ENCODE measurements at places on chromosomes 13 and 19. TPM values are rescaled to one million over a fixed set of nuclear protein-coding genes. Genes with fewer than 3 reads are reported as not detected.

GRCh38 chr13:37863708-37864107, 5.9 kb downstream of the TRPC4 start:
- no peak for DNase-seq

- no peak for DNase-seq
Measured at GRCh38 chr13:107209824-107210722, 642.1 kb upstream of the ARGLU1 start.

DNA sequence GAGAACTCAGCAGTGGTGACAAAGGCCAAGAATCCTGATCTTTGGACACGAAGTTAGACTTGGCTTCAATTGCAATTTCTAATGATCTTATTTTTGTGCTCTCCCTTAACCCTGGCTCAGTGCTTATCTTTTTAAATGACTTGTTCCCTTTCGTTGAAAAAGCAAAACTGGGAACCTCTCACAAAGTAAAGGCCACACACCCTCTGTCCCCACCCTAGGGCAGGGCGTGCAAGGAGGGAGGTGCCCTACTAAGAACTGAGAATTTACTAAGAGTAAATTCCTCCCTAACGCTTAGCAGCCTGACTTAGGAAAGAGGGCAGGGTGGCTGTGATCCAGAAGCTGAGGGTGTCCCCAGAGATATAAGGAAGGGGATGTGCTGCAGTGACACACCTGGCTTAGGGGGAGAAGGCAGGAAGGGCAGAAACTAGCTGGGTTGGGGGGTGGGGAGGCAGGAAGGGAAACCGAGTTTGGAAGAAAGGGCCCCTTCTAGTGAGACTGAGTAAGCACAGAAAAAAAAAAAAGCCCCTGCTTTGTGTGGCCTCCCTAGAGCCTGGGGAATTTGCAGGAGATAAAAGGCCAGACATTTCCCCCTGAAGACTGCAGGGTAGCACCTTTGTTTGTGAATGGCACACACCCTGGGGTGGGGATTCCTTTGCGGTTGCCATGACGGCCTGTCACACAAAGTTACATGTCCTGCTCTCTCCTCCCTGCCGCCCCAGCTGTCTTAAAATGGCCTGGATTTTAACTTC, 435.1 kb downstream of the EFNB2 start:
- no peak for DNase-seq

- no peak for DNase-seq
Measured at GRCh38 chr19:33403973-33404304, 30.4 kb downstream of the CEBPG start.

DNA sequence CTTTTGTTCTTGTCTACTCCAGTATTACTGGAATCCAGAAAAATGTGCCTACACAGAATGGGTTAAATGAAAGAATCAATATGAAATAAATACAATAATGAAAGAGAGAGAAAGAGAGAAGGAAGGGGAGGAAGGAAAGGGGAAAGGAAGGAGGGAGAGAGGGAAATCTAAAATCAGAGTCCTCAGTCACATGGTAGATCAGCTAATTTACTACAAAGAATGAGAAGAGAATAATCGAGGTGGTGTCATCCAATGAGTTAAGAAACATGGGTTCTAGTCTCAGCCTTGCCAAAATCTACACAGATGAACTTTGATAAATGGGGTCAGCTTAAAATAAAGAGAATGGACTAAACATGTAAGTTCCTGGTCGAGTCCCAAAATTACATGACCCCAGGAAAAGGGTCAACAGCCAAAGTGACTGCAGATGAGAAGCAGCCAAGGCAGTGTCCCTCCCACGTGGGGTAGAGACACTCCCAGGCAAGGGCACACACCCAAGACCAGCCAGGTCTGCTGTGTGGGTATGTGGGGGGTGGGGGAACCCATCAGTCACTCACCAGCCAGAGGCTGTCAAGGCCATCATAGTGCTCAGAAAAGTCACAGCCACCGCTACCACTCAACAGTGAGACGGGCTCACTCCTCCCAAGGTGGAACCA, 103.6 kb downstream of the STK24 start:
- DNase-seq = no peak

DNA sequence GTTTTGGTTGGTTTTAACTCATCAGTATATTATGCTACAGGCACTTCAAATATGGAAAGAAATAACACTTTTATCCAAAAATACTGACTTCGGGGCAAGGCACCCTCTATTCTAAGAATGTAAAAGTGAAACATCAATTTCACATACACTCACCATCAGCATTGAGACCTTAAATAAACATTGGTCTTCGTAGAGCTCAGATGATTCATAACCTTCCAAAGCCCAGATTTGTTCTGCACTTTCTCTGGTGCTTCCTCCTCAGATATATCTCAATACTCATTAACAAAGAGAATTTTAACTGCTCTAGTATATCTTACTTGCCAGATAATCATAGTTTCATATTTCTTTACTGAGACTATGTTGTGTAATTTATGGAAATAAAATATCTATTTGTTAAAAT, 794.3 kb downstream of the LIG4 start:
- no peak for DNase-seq

DNA sequence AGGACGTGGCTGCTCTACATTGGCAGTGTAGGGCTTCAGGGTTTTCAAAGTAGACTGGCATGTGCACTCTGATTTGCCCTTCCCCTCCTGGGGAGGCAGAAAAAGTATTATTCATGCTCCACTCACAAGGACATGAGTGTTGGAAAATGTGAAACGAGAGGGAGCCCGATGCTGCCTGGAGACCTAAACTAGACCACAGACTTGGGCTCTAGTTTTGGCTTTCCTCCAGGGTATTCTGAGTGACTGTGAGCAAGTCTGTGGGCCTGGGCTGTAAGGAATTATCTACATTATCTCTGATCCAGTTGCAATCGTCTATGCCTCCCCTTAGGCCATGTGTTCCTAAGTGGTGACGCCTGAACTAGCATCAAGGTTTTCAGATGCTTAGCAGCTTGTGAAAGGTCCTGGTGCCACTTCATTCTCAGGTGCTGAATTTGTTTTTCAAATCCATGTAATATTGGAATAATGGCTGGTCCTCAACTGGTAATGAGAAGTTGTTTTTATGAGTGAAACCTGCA, 55.0 kb downstream of the MRPL57 start:
- no peak for DNase-seq

GRCh38 chr13:110320645-110321044, 13.6 kb downstream of the COL4A2 start:
- no peak for DNase-seq

DNA sequence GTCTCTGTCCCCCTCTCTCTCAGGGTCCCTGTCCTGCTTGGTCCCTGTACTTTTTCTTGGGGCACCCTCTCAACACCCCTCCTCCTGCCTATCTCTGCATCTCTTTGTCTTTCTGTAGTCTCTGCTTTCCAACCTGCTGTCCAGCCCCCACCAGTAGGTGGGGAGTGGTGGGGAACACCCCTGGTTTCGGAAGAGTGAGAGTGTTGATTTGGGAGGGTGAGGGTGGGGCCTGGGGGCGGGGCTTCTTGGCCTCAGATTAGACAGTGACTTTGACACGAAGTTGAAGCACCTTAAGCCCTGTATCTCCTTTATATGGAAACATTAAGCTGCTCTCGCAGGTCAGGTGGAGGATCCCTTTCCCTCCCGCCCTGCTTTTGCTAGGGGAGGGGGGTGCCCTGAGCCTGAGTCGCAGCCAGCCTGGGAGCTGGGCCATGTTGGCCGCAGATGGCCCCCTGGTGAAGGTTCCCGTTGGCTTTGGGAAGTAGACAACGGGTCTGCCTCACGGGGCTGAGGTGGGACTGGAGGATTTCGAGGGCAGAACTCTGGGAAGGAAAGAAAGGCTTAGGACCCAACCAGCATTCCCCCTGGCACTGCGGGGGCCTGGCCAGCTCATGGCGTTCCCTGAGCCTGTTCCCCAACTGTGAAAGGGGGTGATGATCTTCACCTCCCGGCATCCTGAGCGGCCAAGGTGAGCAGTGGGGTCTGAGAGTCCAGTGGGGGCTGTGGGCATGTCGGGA, at the start of gene KCNJ14:
Gene KCNJ14, plus strand, starts transcription at position 404 of the 737 bp plus-strand sequence. CDS start 6,151 bp downstream, outside the sequence.
- no peak for DNase-seq

DNA sequence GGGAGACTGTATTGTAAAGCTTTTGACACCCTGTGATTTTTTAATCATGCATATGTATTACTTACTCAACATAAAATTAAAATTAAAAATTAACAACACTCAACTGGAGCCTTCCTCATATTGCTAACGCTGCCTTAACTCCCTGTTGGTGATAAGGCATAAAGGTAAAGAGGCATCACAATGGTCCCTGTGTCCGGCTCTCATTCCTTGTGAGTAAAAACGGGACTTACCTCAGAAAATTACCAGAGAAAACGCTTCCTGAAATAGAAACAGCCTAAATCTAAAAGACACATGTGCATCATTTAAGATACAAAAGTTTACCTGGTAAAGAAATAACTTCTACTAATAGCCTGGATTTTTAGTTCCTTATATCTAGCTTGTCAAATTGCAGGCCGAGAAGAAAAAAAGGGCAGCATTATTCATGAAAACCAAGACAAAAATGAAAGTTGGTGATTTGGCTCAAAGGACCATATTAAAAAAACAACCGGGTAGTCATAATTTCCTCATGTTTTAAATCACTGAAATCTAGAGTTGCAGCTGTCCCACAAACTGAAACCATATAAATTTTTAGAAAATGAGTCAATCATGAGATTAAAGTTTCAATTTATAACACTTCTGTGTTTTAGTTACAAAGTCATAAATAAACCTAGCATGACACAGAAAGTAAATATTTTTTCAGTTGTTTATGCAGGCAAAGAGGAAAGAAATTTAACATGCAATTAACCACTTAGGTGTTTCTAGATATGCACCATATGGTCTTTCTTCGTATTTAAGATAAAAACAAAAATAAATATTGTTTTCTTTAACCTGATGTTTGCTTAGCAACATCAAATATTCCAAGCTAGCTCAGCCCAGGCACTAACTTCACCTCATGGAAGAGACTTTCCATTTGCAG, 94.7 kb downstream of the MIPEP start:
- no peak for DNase-seq

DNA sequence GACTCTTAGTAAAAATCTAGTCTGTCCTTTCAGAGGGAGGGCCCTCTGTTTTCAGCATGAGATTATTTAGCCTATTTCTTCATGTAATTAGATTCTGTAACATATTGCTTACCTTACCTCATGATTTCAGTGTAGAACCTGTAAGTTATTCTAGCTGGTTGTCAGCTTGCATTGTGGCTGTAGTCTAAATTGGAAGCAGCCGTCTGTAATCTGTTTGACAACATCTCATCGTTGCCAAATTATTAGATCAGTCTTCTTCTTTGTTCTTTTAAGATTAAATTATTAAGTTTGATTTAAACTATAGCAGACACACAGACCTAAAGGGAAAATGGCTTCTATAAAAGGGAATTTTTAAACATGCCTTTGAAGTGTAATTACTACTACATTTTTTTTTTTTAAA, 34.8 kb downstream of the SLAIN1 start:
- DNase-seq = no peak

DNA sequence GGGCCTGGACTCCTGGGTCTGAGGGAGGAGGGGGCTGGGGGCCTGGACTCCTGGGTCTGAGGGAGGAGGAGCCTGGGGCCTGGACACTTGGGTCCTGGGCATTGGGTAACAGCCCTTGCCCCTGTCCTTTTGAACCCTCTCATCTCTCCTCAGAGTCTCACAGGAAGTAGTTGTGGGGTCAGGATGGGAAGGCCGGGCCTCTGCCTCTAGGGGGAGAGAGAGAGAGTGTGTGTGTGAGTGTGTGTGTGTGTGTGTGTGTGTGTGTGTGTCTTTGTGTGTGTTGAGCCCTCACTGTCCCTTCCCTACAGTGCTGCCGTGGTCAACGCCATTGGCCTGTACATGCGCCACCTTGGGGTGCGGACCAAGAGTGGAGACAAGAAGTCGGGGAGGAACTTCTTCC, 10.9 kb downstream of the ARHGEF1 start:
- DNase-seq = no peak

DNA sequence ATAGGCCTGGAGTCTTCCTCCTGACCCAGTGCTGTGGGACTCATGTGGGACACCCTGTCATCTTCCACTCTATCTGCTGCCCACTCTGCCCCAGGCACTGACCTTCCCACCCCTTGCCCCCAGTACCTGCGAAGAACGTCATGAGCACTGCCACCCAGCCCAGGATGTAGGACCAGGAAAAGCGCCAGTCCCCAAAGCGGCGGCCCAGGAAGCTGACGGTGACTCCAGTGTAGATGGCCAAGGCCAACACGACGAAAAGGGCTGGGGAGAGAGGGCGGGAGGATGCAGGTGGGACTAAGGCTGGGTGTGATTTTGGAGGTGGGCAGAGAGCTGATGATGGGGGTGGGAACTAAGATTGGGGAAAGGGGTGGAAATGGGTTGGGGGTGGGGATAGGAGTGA, 7.4 kb downstream of the LIM2 start:
- no peak for DNase-seq

DNA sequence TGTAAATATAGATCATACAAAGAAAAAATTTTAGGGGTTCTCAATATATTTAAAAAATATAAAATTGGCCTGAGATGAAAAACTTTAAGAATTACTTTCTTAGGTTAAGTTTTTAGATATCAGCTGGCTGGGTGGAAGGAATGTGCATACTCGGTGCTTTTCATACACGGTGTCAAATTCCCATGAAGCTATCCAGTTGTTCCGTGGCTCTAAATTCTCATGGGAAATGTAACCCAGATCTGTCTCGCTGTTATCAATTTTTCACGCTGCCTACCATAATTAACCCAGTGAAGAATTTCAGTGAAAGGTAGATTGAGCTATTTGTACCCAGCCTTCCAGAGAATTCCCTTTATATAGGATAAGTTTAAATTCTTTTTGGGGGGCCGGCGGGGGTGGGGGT, 11.6 kb upstream of the ZNF835 start:
- no peak for DNase-seq

- DNase-seq = peak; percentile 61
Measured at GRCh38 chr13:50801087-50801931, 42.2 kb downstream of the DLEU7 start.

- DNase-seq = peak; percentile 85
Measured at GRCh38 chr19:1066748-1067340, at the start of gene ARHGAP45. ARHGAP45 (plus strand) TSS chr19:1067167; CDS start chr19:1067406, 239 bp downstream.

DNA sequence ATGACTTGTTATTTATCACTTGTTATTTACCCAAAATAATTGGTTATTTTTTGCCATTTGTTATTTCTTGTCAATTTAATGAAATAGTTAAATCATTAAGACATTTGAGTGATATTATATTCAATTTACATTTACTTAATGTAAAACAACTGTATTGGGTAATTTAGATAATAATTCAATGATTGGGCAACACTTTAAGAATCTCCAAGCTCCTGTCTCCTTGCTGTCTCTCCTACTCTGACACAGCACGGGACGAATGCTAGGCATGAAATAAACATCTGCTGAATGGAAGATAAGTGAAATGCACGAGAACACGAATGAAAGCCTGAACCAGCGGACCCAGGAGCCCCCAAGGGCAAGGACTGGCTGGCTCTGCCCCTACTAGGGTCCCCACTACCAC, 5.7 kb upstream of the PPP6R1 start:
- DNase-seq = no peak

GRCh38 chr19:21328406-21328805, 804 bp downstream of the ZNF708 start:
- DNase-seq = no peak

- DNase-seq = no peak
Measured at GRCh38 chr13:64223016-64223415, 2807.4 kb upstream of the PCDH20 start.

- DNase-seq = no peak
Measured at GRCh38 chr13:82688400-82688994, 1193.8 kb downstream of the SLITRK1 start.

GRCh38 chr13:62093984-62094780, 678.5 kb upstream of the PCDH20 start:
- no peak for DNase-seq

The SULT2A1 gene
- polyA plus RNA-seq = not detected

The NECTIN2 gene
- polyA plus RNA-seq = not detected

The RNF113B gene
- not detected for polyA plus RNA-seq

The CCDC70 gene
- not detected for polyA plus RNA-seq

The FBN3 gene
- polyA plus RNA-seq = not detected

The GJA3 gene
- not detected for polyA plus RNA-seq

The SLC27A5 gene
- polyA plus RNA-seq = 16.1 TPM

The ZNF723 gene
- polyA plus RNA-seq = not detected

The LRFN3 gene
- polyA plus RNA-seq = 2.4 TPM

The ZFR2 gene
- 3.9 TPM for polyA plus RNA-seq
